ENCODE measurements at places on chromosomes 11 and 22.

DNA sequence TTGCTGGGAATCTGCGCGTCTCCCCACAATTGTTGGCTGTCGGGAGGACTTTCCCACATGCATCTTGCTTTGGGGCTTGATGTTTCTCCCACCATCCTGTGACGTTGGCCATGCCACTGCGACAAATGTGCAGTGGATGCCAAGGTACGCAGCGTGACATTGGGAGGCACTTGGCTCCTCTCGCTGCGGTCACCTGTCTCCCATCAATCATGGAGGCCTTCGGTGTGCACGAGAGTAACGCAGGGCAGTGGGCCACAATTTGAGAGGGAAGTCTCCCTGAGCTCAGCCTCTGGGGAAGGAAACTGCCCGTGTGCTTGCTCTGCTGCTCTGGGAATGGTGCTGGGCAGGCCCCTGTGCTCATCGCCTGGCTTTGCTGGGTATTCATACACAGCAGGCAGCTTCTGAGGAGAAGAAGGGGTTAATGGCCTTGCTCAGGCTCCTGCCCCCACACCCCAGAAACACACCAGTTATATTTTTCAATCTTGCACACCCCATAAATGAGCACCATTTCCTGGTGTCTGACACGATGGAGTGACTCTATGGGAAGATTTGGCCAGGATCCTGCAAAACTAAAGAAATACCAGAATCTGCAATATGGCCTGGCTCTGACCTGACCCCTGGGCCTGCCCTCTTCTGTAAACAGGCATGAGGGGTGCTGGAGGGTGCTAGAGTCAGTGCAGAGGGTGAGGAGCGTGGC is 153.5 kb downstream of the ADAMTS15 start:
- no peak for DNase-seq

GRCh38 chr22:27775087-27775698 is 26.4 kb downstream of the MN1 start:
- DNase-seq = no peak

DNA sequence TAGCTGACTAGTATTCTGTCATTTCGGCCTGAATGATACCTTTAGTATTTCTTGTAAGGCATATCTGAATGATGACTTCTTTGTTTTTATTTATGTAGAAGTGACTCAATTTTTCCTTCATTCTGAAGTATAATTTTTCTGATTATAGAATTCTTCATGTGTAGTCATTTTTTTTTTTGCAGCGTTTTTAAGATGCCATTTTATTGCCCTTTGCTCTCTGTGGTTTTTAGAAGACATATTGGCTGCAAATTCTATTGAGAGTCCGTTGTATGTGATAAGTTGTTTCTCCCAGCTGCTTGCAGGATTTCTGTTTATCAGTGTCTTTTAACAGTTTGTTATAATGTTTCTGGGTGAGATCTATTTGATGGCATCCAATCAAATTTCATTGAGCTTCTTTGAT is 1224.8 kb downstream of the JRKL start:
- no peak for DNase-seq

GRCh38 chr22:22935546-22936157 is 48.0 kb downstream of the IGLL5 start:
- no peak for DNase-seq

GRCh38 chr11:96200243-96200642 is 142.8 kb downstream of the MAML2 start:
- DNase-seq = no peak

GRCh38 chr22:32352681-32353080 is 5.0 kb upstream of the RFPL3 start:
- no peak for DNase-seq

DNA sequence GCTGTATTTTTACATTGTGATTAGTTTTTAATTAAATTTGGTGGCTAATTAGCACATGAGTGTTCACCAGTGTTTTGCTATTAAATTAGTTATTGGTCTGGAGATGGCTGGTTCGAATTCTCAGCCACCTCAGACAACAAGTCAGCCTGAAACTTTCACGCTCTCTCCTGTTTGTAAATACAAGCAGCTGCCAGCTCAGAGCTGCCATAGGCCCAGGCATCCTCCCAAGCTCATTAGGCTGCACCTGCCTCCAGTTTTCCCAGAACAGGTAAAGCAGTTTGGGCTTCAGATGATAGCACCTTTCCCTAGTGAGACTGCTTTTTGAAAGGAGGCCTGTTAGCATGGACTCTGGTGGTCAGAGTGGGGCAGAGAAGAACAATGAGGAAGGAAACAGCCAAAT is 156.8 kb downstream of the NAV2 start:
- no peak for DNase-seq
